ENCODE measurements at places on chromosomes 2 and 18.

DNA sequence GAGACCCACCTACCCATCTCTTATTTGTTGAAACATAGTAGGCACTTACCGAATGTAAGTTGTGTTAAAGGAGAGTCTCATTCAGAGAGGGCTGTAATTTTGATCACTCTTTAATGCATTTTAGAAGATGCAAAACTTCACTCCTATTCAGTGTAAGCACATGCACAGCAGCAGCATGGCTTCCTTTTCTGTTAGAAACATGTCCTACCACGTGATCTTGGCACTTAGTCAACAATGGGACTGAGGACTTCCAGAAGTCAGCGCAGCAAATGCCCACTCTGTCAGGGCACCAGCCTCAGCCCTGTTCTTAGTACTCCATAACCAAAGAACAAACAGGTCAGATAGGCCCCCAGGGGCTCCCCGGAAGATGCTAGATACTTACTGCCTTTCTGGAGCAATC, 456.5 kb downstream of the METTL4 start:
- DNase-seq, result no peak

GRCh38 chr2:113167115-113167932, 6.4 kb upstream of the PSD4 start:
- no peak for DNase-seq

DNA sequence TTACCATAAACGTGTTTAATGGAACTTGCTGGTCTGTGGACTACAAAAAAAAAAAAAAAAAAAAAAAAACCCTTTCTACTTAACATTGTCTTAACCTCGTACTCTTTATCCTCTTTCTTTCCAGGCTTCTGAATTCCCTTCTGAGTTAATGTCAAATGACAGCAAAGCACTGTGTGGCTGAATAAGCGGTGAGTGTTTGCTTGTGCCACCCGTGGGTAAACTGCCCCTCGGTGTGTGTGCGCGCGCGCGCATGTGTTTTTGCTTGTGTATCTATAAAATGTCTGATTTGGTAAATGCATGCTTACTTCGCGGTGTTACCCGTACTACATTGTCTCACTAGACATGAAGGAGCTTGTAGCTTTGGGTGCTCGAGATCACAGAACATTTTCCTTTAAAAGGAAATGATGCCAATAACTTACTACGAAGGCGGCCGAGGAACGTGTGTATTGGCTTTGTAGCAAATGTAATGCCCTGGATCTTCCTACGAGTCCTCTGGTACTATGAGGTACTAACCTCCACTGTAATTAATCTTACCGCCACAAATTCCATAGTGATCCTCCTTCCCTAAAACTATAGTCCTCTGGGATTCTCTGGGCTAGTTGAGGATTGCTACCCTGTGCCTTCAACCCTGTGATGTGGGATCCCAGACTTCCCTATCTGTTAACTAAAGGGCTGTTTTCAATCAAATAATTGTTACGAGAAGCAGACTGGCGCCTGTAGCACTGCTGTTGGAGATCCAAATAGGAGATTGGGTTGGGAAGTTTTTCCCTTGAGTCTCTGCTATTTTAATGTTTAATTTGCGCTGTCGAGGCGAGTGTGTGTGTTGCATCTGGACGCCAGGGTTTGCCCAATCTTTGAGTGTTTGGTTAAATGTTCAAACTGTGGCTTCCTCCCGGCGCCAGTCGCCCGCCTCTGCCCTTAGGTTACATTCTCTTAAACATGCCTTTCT, 1.1 kb downstream of the ID2 start:
- DNase-seq, result peak; percentile 52

DNA sequence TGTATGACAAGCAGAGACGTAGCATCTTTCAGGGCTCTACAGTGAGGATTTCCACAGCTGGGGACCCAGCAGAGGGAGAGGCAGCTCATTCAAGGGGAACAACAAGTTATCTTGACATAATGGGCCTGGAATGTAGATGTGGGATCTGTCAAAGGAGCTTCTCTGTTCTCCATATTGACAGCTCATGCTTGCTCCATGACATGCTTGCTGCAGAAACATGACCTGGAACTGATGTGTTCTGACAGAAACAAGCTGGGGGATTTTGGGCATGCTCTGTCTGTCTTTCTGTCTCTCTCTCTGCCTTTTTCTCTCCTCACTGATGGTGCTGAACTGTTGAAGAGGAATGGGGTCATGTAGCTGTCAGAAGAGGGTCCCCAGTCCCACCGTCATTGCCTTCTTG, 79.6 kb downstream of the MMADHC start:
- DNase-seq, result no peak

DNA sequence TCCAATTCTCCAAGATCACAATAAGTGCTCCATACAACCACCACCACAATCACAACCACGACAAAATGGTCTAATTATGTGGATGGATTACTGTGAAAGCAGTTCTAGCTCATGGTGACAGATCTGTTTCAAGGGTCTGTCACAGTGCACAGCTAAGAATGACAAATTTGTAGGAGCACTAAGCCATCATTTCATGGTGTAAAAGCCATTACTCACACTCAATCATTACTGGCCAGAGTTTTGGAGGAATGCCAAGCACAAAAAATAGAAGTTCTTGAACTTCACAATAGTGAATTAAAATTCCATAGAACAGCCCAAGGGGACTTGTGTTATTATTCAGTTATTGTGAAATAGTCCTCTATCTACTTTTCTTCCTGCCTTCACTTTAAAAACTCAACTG, 2.3 kb downstream of the CPS1 start:
- DNase-seq, result no peak

GRCh38 chr18:34322365-34323289, 97.9 kb upstream of the NOL4 start:
- DNase-seq, result no peak

DNA sequence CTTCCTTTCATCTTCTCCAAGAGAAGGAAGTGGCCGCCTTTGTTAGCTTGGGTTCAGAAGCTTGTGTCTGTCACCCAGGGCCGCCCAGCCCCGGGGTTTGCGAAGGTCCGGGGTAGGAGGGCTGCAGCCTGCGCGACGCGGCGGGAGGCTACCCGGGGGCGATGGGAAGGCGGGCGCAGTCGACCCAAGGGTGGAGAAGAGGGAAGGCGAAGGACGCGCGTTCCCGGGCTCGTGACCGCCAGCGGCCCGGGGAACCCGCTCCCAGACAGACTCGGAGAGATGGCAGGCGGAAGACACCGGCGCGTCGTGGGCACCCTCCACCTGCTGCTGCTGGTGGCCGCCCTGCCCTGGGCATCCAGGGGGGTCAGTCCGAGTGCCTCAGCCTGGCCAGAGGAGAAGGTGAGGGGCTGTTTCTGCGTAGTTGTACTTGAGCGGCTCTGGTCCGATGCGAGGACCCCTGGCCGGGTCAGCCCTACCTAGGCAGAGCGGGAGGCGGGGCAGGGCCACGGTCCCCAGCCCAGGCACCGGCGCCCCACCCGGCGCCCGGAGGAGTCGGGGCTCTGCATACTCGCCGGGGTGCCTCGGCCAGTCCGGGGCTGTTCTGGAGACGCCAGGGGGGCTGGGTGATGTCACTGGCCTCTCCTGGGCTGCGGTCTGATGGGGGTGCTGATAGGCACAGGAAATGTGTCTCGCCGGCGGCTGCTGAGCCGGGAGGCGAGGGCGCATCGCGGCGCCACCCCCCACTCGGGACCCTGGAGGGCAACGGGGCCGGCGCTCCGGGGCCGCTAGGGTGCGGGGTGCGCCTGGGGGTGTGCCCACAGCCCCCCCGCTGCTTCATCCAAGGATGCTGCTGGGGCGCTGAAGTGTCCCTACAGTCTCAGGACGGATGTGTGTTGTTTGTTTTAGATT, at the start of gene QPCT:
TSS of gene QPCT (plus strand) at position 178 of the 909 bp plus-strand sequence. CDS start at position 280, 102 bp downstream.
- peak; percentile 76 for DNase-seq

DNA sequence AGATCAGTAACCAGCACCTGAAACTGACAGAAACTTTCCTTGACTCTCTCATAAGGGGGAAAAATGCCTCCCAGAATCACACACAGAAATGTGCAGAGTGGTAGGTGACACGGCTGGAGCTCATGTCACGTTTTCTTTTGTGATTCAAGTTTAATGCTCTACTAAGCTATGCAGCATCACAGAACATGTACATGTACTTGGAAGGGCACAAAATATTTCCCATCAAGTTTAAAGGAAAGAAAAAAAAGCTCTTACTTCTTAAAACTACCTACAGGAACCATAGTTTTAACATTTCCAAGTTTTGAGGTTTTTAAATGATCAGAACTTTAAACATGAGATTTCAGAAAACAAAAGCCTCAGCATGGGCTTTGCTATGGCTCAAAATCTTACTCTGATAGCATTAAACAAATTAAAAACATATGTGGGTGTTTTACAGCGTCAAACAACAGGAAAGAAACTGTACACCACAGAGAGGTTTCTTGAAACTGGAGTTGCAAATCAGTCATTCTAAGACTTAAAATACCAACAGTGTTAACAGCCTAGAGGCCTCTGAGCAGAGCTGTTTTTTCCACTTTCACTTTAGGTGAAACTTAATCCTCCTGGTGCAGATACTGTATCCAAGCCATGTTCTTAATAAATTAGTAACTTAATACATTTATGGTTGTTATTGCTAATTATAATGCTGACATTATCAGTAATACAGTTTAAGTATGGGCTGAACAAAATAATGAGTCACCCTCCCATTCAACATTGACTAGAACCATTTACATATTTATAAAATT, 30.1 kb downstream of the MBP start:
- DNase-seq, result no peak

DNA sequence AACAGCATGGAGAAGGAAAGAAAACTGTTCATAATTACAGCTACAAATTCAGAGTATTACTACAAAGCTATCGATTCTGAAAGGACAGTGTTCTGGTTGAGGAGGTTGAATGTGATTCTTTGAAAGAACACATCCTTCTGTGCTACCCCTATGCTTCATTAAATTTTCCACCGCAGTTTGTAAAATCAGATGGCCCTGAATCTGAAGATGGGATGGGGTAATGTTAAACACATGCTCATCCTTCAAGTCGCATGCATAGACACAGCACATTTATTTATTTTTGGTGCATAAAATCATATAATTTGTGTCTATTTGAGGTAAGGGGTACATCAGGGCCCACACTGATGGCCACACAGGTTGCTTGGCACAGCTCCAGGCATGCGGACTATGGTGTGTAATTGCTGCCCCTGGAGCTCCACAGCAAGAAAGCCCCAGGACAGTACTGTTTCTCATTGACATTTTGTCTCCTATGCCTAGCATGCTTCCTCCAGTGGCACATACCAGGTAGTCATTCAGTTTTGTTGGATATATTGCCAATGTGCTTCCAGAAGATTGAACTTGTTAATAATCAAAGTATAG, 238.8 kb upstream of the TANK start:
- no peak for DNase-seq

DNA sequence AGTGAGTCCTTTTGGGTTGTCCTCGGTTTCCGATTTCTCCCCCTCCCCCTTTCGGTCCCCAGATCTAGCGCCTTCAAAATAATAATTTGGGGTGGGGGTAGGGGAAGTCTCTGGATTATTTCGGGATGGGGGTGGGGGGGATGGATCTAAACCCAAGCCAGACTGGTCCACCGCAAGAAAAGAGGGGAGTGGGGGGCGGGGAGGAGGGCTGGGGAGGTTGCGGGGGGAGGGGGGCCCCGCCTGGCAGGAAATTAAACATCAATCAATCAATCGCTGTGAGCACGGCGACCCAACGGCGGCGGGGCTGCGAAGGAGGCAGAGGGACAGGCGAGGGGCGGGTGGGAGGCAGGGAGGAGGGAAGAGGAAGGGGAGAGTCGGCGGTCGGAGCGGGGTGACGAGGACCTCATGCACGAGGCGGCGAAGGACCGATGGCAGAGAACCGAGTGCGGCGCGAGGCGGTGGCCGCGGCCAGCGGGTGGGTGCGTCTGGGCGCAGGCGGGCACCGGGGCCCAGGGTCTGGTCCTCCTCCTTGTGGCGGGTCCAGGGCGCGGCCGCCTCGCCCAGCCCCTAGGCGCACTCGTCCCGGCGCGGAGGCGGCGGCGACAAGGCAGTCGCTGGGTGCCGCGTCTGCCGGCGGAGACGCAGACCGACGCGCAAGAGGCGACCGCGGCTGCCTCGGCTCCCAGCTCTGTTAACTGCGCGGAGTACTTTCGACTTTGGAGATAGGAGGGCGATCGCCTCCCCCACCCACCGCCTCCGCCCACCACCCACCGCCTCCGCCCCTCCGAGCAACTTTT, 468 bp upstream of the SATB2 start:
- no peak for DNase-seq

GRCh38 chr2:109736177-109736827, 57.8 kb upstream of the RGPD5 start:
- no peak for DNase-seq

- DNase-seq, result no peak
Measured at GRCh38 chr2:174510583-174511189, 23.9 kb upstream of the GPR155 start.

GRCh38 chr18:66795051-66795450, 191.2 kb upstream of the CDH19 start:
- DNase-seq, result no peak

GRCh38 chr18:74450626-74451025, 6.5 kb downstream of the DIPK1C start:
- no peak for DNase-seq

GRCh38 chr2:13240789-13241487, 524.2 kb downstream of the TRIB2 start:
- no peak for DNase-seq

DNA sequence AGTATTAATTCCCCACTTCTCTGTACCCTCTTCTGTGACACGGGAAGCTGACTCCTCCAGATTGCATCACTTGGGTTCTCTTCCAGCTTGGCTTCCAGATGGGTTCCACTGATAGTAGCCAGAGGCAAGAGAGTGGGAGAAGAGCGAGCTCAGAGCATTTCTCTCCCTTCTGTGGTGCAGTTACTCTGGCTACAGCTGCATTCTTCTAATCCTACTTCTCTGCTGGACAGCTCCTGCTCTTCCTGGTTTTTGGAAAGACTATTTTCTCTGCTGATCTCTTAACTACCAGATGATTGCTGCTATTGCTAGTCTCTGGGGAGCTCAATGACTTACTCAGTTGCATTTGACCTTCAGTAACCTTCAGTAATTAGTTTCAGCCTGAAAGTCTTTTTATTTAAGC, 187.5 kb upstream of the MAP2 start:
- DNase-seq, result no peak

DNA sequence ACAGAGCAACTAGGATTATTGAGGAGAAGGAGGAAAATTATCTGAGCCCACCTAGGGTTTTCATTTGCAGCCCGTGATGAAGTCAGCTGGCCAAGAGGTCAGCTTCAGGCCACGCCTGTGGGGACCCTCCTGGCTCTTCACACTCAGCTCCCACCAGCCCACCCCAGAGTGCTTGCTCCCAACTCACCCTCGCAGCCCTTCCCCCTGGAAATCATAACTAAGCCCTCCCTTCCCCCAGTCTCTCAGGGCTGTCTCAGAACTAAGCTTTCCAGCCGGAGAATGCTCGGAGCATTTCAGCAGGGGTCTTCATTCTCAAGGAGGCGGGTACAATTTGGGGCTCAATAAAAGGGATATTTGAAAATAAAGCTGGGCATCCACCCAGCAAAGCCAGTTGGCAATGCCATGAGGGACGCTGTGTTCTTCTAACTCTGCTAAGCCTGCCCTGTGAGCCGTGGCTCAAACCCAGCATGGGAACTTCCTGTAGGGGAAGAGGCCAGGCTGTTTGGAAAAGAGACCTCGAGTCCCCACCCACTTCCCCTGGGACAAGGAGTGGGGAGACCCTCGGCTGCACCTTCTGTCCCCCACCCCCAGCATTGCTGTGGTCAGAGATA, 194.9 kb downstream of the CTIF start:
- no peak for DNase-seq

- DNase-seq, result no peak
Measured at GRCh38 chr2:200635251-200635650, 49.4 kb downstream of the AOX1 start.

Data from activated CD8-positive, alpha-beta memory T cell treated with anti-CD3 and anti-CD28 coated beads, Interleukin-2, amount 50 U/mL, for 4 hours (primary cell).